ENCODE measurements at places on chromosomes 2 and 18.
A peak's percentile ranks its signal among the peaks of the same experiment; 100 is the strongest.

DNA sequence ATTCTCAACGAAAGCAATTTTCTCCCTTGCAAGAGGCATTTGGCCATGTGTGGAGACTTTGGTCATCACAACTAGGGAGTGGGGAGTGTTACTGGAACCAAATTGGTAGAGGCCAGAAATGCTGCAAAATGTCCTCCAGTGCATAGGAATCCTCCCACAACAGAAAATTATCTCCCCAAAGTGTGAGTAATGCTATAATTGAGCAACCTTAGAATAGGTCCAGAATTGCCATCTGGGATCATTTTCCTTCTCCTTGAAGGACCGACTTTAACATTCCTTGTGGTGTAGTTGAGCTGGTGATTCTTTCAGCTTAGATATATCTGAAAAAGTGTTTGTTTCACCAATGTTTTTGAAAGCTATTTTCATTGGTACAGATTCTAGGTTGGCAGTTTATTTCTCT lies 111.2 kb upstream of the SMIM21 start:
- no peak for DNase-seq

- no peak for DNase-seq
Measured at GRCh38 chr18:68588169-68588568, 126.7 kb downstream of the TMX3 start.

DNA sequence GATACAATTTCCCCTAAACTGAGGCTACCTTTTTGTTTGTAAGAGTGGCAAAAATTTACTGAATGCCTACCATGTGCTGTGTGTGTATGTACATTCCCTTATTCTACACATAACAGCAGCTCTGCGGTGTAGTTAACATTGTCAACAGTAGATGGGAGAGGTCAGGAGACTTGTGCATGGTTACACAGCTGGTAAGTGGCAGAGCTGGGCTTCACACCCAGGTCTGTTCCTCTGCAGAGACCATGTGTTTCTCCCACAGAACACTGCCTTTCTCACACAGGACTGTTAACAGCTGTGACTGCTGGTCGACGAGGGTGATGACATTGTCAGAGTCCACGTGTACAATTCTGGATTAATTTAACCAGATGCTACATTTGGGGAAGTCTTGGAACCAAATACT lies 49.1 kb downstream of the EML6 start:
- no peak for DNase-seq

DNA sequence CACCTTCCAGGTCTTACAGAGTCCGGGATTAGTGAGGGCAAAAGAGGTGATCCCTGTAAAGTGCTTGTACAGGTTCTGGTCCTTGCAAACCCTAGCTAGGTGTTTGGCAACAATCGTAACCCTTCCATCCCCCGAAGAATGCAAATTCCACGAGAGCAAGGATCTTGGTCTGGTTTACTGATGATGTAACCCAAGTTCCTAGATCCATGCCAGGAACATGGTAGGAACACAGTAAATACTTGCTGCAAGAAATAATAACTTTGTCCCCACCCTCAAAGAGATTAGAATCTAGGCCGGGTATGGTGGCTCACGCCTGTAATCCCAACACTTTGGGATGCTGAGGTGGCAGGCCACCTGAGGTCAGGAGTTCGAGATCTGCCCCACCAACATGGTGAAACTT lies 6.8 kb upstream of the NEU2 start:
- DNase-seq = no peak

GRCh38 chr18:21949326-21950015 lies 208.9 kb downstream of the MIB1 start:
- DNase-seq = no peak

DNA sequence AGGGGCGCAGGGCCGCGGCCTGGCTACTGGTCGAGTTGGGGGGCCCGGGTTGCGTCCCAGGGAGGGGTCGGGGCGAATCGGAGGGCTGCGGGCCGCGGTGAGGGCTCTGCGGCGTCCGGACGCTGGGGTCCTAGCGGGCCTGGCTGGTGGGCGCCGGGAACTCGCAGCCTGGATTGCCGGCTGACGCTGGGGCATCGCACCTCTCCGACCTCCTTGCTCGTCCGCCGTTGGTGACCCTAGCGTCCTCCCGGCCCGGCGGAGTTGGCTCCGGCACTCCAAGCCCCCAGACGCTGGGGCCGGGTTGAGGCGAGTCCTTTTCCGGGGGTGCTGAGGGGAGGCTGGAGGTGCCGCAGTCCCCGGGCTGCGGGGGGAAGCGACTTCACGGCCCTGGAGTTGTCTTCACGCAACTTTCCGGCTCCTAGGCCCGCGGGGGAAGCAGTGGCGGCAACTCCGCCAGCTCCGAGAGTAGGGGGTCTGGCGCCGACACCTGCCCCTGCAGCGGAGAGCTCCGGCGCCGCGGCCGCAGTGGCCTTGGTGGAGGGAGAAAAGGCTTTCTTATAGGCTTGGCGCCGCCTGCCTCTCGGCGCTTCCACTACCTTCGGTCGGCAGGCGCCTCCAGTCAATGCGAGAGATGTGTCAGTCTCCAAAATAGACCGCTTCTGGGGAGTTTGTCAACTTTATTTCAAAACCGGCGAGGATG lies 70.3 kb downstream of the HAUS1 start:
- peak; percentile 33 for DNase-seq

All from activated T-helper 9 cell treated with anti-CD3 and anti-CD28 coated beads, Interleukin-2, amount 50 U/mL, for 16 hours (primary cell).